Stimulated activated CD8-positive, alpha-beta memory T cell treated with anti-CD3 and anti-CD28 coated beads, Interleukin-4, amount 100 ng/mL, for 1 hour (primary cell): ENCODE measurements at places on chromosomes 3 and 15.

GRCh38 chr15:59290295-59291212 is 82.1 kb downstream of the MYO1E start:
- DNase-seq, result no peak

- DNase-seq, result no peak
These were observed 221.9 kb upstream of the LRIG1 start for GRCh38 chr3:66722675-66723074.

GRCh38 chr15:39574427-39574826 is 6.5 kb upstream of the THBS1 start:
- no peak for DNase-seq

- no peak for DNase-seq
These were observed 1.9 kb downstream of the VGLL4 start for GRCh38 chr3:11641683-11642430.

DNA sequence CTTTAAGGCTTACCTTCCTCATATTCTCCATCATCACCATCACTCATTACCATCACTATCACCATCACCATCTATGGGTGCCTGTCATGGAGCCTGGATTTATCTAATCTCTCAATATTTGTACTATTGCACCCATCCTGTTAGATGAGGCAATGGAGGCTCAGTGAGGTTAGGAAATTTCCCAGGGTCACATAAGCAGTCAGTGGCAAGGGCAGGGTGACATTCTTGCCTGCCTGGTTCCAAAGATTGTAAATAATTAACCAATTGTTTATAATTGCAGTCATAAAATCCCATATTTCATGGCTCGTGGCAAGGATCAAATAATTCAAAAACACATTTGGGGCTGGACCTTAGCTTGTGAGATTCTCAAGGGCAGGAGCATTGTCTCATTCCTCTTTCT is 55.2 kb downstream of the MGLL start:
- no peak for DNase-seq

DNA sequence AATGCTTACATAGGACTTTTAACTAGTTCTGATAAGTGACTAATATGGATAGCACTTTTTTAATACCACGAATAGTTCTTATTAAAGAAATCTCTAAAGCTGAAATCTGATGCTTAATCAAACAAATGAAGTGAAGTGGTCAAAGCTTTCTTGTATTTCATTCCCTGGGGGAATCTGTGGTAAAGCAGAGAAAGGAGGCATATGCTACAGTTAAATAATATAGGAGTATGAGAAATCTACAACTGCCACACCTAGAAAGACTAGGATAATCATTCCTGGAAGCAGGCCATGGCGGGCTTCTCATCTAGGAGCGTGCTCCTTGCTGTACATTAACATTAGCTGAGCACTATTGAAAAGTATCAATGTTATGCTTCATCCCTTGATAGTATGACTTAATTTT is 835.7 kb downstream of the OTOL1 start:
- DNase-seq, result no peak

- DNase-seq, result no peak
These were observed 23.5 kb downstream of the DRD3 start for GRCh38 chr3:114155370-114155821.

DNA sequence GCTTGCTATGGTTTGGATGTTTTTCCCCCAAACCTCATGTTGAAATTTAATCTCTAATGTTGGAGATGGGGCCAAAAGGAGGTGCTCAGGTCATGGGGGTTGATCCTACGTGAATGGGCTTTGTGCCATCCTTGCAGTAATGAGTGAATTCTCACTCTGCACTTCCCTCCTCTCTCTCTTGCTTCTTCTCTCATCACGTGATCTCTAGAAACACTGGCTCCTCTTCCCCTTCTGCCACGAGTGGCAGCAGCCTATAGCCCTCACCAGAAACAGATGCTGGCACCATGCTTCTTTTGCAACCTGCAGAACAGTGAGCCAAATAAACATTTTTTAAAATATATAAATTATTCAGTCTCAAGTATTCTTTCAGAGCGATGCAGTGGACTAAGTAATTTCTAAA is 13.3 kb upstream of the PLSCR1 start:
- no peak for DNase-seq

- DNase-seq, result no peak
These were observed 203.3 kb downstream of the MFSD1 start for GRCh38 chr3:159005137-159005536.

DNA sequence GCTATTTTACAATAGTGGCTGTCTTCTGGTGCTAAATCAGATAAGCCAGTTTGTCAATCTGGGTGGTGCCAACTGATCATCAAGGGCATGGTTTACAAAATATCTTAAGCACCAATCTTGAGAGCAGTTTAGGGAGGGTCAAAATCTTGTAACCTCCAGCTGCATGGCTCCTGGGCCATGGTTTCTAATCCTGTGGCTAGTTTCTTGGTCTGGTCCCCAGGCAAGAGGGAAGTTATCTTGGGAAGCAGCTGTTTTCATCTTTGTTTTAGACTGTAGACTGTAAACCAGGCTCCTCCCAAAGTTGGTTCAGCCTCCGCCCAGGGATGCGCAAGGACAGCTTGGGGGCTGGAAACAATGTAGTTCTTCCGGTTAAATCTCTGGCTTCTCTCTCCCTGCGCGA is 166.8 kb downstream of the IL1RAP start:
- no peak for DNase-seq

GRCh38 chr3:42865256-42865655 is 10.4 kb downstream of the CYP8B1 start:
- DNase-seq, result no peak

DNA sequence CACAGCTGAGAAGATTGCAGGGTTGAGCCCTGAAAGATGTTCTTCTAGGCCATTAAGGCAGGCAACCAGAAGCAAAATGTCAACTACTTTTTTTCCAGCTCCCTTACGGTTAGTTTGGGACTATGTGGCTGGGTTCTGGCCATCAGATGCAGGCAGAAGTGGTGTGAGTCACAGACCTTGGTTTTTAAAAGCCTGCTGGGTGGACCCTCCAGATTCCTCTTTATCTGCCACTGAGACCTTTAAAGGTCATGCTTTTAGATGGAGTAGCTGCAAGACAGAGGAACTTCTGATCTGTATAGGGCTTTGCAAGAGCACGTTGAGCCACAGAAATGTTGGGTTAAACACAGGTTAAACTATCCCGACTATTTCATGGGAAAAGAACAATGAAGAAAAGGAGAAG is 102.9 kb downstream of the CHST2 start:
- no peak for DNase-seq

GRCh38 chr15:57509126-57509525 is 82.6 kb upstream of the MYZAP start:
- DNase-seq, result no peak

- DNase-seq, result no peak
These were observed 731.7 kb downstream of the NSUN3 start for GRCh38 chr3:94794563-94794962.
